ENCODE measurements at places on chromosomes 5 and 9.
A peak's percentile ranks its signal among the peaks of the same experiment; 100 is the strongest.

DNA sequence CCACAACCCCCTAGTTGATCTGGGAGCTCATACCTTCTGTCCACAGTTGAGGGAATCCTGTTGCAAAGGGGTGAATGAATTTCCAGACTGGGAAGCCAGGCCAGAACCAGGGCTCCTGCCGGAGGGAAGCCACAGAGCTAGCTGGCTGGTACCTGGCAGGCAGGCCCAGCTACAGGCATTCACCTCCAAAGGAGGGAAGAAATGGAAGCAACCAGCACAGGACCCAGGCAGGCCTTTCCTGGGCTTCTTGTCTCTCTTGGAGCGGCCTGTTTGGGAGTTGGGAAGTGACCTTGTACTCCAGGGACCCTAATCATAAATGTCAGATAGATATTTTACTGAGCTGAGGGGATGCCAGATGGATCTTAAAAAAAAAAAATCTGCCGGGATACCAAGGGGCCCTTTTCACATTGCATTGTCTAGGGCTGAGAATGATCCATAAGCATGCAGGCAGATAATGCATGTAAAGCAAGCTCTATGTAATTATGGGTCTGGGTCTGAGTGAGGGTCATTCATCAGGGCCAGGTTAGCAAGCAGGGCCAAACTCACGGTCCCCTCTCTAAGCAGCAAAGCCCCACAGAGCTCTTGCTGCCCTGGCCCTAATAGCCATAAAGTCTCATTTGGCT, 8.4 kb downstream of the NR2F1 start:
- no peak for DNase-seq

- no peak for DNase-seq
Measured at GRCh38 chr5:72234265-72234700, 85.8 kb downstream of the MRPS27 start.

DNA sequence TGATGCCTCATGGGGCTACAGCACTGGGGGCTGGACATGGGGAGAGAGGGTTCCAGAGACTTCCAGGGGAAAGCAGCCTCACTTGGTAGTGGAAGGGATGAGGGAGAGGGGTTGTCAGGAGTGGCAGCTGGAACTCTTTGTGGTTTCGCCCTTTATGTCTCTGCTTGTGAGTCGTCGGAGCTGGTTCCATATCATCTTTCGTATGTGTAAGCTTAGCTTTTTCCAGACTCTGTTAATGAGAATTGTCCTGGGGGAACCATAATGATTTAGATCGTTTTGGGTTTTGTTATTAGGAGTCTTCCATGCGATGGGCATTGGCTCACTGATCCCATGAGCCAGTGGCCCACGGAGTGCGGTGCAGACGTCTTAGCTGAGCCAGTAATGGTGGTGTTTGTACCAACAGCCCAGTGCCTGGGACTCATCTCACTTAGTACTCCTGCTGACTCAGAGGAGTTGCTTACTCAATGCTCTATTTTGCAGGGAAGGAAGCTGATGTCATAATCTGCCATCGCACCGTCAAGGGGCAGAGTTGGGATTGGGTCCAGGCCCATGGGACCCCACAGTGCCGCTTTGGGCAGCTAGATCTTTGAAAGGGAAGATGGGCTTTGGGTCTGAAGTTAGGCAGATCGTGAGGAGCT, 48.5 kb downstream of the NEK6 start:
- DNase-seq: no peak

DNA sequence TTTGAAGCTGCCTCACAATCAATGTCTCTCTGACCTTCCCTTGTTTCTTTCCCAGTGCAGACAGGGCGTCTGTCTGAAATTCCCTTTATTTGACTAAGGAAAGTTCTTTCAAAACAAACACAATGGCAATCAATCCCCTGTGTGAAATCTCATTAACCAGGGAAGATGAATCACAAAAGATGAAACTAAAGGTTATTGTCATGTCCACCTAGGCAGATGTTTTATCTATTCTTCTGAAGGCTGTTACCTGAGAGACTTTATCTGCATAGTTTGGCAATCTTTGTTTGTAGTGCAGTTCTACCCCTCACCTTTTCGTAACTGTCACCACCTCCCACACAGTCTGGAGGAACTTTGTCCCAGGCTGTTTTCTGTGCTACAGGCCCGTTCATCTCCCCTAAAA, 217.5 kb upstream of the RIOK2 start:
- no peak for DNase-seq

DNA sequence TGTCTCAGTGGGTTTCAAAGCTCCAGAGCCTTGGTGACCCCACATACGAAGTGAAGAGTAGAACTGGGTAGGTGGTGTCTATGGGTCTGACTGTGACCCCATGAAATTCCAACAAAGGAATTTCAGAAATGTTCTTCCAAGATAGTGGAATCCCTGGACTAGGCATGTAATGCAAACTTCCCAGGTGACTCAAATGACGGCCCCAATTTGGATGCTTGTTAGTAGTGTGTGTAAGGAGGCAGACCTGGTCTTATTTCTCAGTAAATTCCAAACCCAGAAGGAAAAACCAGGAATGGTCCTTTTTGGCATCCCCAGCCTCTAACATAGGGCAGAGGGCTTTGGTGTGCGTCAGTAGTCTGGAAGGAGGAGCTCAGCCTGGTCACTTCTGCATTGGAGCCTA, 43.6 kb upstream of the ABCA1 start:
- no peak for DNase-seq

GRCh38 chr5:11985993-11986392, 81.7 kb upstream of the CTNND2 start:
- DNase-seq: no peak

GRCh38 chr9:134344068-134344799, 18.0 kb downstream of the RXRA start:
- DNase-seq: peak; percentile 26

DNA sequence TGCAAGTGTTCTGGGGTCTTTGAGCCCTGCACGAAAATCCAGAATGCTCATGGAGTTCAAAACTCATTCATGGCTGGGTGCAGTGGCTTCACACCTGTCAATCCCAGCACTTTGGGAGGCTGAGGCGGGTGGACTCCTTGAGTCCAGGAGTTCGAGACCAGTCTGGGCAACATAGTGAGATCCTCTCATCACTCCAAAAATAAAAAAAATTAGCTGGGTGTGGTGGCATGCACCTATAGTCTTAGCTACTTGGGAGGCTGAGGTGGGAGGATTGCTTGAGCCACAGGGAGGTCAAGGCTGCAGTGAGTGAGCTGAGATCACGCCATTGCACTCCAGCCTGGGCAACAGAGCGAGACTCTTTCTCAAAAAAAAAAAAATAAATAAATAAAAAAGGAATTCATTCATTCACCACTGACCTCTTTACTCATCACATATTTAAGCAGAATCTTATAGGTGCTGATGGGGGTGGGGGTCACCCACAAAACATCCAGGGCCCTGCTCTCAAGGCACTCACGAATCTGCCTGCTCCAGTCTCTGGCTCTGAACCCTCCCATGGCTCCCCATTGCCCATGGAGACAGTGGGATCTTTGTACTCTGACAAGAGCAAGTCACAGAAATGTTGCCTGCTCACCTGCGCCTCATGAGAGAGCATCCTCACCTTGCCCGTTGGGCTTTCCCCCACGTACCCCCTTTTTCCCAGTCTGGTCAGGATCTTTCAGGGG, 76.7 kb upstream of the IER5L start:
- DNase-seq: no peak

GRCh38 chr9:92424340-92424739, at the start of gene OMD:
TSS of gene OMD (minus strand) at chr9:92424471. CDS start at chr9:92417558, 6,913 bp downstream.
- no peak for DNase-seq

DNA sequence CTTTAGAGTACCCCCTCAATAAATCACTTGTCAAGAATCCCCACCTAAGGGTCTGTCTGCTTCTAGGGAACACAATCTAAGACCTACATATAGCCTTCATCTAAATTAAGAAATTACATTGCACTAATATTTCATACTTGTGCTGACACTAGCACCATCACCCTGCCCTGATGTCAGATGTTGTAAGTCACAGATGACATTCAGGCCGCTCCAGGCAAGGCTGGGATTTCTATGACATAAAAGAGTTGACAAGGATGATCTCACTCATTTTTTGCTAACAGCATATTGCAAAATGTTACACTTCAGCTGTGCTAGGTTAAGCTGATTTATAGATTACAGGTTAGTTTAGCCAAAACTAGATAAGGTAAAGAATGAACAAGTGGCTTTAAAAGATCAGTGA, 372.5 kb upstream of the GRIA1 start:
- no peak for DNase-seq

DNA sequence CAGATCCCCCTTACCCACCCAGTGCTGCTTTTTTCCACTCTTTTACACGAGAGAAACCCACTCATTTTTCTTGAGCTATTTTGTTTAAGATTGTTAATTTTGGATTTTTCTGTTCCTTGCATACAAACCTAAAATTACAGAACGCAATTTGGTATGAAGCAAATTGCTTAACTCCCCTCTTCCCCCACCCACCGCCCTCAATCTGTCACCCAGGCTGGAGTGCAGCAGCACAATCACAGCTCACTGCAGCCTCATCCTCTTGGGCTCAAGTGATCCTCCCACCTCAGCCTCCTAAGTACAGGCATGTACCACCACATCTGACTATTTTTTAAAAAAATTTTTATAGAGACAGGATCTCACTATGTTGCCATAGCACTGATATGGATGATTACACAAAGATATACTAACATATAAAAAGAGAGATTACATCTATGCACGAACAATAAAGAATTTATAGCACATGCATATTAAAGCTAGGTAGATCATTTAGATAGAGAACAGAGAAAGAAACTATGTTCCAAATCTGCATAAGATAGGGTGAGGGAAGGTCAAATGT, 203.6 kb downstream of the PIK3R1 start:
- DNase-seq: no peak

GRCh38 chr9:6645355-6646292, at the start of gene GLDC:
TSS of gene GLDC (minus strand) at chr9:6645729. CDS start at chr9:6645499, 230 bp downstream.
- DNase-seq: peak; percentile 19

DNA sequence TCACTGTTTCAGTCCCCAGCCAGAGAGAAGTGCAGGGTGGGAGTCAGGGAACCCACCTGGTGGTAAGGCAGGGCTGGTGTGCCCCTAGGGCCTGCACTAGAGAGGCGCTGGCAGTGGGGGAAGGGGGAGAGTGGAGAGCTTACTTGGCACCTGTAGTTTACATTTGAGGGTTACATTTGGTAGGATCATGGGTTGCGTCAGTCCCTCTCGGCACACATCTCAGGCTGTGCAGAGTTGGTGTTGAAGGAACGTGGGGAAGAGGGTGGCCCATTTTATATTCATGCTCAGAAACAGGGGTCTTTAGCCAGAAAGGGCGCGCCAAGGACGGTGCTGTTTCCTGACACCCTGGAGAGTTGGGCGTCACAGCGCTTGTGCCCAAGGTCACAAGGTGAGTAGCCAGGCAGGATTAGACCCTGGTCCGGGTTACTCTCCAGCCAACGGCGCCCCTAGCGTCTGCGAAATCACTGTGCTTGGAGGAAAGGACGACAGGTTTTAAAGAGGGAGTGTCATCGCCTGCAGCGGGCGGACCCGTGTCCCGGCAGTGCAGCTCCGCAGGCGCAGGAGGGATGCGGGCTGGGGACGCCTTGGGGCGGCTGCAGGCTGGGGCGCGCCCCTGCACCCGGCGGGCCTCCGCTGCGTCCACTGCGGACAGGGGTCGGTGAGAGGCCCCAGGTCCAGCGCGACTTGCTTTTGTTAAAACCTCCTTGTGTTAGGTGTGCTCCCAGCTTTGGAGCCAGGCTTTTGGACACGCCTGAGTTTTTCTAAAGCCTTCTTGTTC, 272.6 kb downstream of the FANCC start:
- no peak for DNase-seq

GRCh38 chr5:95780597-95780996, 41.9 kb downstream of the GLRX start:
- DNase-seq: no peak

DNA sequence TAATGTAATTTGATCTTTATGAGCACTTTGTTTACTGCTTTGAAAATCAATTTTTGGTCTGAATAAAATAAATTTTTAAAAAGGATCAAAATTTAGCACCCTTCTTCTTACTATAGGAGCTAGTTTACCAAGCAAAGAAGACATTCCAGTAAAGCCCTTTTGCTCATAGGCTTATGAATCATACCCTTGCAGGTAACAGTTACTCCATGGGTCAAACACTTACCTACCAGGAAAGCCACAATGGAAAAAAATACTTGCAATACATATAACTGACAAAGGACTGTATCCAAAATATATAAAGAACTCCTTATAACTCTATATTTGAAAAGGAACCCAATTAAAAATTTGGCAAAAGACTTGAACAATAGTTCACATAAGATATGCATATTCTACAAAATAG, 66.6 kb downstream of the SHOC1 start:
- DNase-seq: no peak

DNA sequence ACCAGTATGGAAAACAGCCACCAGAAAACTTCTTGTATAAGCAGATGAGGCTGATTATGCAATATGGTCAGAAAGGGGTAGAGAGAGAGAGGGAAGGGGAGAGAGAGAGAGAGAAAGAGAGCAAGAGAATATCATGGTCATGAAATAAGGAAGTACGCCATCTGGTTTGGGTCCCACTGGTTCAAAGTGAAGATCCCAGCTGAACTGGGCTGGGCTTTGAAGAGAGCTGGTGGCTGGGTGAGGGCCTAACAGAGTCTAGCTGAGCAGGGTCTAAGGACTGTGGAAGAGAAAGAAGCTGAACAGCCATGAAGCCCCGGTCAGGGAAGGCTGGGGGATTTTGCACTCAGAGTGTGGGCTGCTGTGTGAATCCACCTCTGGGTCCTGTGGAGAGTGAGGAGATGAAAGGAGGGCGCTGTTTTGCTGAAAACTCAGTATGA, 14.6 kb downstream of the TRIM14 start:
- no peak for DNase-seq

GRCh38 chr5:119287547-119288111, 68.2 kb upstream of the TNFAIP8 start:
- no peak for DNase-seq

DNA sequence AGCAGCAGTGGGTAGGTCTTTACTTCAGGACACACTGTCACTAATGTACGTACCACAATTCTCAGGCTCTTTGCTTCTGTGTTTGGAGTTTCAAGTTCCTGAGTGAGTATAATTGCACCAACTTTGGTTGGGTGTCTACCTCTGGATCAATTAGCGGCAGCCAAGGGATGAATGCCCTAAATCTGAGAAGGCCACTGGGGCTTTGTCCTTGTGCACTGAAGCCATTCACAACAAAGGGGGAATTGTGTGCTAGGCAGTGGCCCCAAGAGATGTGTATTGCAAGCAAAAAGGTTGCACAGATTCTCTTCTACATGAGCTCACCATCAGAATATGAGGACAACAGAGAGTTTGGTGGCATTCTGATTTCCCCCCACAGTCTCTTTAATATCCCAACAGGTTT, 3.9 kb upstream of the PHF24 start:
- DNase-seq: no peak

GRCh38 chr9:137685035-137685740, 66.4 kb downstream of the EHMT1 start:
- DNase-seq: no peak

GRCh38 chr5:23132231-23132630, 279.1 kb upstream of the CDH12 start:
- DNase-seq: no peak

DNA sequence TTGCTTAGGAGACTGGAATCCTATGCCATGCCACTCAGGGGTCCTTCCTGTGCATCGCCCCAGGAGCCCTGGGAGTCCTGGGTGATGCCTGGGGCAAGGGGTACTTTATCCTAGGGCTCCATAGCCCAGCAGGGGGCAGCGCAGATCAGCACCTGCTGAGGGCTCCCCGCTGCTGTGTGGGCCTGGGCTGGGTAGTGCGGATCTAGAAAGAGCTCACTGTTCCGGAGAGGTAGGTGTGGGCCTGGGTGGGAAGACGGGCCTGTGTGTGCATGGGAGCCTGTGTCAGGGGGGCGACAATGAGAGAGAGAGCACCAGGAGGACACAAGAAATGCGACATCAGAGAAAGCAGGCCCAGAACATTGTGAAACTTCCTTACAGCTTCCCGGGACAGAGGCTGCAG, 11.4 kb upstream of the DAB2IP start:
- DNase-seq: peak; percentile 17
